MV-4-11 (cell line): ENCODE measurements at places on chromosomes 16 and 17.

- no peak for DNase-seq
Measured at GRCh38 chr17:17536702-17537101, 40.5 kb upstream of the RASD1 start.

- no peak for DNase-seq
Measured at GRCh38 chr17:34673516-34673915, 94.1 kb downstream of the TMEM132E start.

DNA sequence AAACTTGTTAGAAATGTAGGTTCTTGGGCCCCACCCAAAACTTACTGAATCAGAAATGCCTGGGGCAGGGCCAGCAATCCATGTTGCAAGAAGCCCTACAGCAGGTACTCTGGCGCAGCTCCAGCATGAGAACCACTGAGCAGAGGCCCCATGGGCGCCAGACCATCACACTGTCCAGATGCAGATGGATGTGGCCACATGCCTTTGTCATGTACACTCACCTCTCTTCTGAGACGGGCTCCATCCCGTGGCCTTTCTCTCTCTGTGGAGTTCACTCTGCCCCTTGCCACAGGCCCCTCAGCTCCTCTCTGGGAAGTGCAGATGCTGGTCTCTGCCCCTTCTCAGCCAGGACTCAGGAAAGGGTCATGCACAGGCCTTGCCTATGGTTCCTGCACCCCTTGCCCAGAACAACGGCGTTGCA, 2.3 kb upstream of the CCNF start:
- DNase-seq, result no peak

DNA sequence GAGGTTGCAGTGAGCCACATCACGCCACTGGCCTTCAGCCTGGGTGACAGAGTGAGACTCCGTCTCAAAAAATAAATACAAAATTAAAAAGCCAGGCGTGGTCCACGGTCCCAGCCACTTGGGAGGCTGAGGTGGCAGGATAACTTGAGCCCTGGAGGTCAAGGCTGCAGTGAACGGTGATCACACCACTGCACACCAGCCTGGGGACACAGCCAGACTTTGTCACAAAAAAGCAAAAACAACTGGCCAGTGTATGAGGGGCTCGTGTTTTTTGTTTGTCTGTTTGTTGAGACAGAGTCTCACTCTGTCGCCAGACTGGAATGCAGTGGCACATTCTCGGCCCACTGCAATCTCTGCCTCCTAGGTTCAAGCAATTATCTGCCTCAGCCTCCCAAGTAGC, 1.2 kb upstream of the UBB start:
- DNase-seq, result no peak

DNA sequence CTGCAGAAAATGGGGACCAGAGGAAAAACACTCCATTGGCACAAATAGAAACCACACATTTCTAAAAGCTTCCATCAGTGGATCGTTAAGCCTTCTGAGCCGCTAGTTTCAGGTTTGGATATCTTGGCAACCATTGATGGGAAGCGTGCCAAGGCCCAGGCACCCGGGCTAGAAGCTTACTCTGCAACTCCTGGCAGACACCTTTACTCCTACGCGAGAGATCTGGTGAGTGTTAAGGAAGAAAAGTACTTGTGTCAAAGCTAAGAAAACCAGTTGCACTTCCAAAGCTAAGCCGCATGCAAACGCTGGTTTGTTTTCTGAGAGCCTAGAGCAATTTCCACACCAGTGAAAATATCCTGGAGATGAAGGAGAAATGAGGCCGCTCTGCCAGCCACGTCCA, 472.4 kb downstream of the PMP22 start:
- DNase-seq, result no peak

GRCh38 chr17:78976907-78977680, 2.6 kb downstream of the LGALS3BP start:
- DNase-seq, result no peak

DNA sequence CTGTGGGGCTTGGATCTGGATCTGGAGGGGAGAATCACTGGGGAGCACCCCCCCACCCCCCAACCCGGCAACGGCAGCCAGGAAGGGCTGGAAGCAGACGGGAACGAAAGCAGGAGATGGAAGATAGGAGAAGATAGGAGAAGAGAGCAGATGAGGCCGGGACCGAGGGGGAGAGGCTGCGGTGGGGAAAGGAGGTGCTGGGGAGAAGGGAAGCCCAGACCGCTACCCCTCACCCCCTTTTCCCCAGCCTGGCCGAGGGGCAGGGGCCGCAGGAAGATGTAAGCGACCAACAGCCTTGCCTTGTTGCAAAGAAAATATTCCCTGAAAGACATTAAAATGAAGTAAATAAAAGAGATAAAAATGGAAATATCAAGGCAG, 26.8 kb upstream of the CBFA2T3 start:
- no peak for DNase-seq

- DNase-seq, result no peak
Measured at GRCh38 chr17:35245196-35245486, 2.3 kb downstream of the SLFN5 start.

- no peak for DNase-seq
Measured at GRCh38 chr17:79986411-79987186, 49.1 kb downstream of the TBC1D16 start.

DNA sequence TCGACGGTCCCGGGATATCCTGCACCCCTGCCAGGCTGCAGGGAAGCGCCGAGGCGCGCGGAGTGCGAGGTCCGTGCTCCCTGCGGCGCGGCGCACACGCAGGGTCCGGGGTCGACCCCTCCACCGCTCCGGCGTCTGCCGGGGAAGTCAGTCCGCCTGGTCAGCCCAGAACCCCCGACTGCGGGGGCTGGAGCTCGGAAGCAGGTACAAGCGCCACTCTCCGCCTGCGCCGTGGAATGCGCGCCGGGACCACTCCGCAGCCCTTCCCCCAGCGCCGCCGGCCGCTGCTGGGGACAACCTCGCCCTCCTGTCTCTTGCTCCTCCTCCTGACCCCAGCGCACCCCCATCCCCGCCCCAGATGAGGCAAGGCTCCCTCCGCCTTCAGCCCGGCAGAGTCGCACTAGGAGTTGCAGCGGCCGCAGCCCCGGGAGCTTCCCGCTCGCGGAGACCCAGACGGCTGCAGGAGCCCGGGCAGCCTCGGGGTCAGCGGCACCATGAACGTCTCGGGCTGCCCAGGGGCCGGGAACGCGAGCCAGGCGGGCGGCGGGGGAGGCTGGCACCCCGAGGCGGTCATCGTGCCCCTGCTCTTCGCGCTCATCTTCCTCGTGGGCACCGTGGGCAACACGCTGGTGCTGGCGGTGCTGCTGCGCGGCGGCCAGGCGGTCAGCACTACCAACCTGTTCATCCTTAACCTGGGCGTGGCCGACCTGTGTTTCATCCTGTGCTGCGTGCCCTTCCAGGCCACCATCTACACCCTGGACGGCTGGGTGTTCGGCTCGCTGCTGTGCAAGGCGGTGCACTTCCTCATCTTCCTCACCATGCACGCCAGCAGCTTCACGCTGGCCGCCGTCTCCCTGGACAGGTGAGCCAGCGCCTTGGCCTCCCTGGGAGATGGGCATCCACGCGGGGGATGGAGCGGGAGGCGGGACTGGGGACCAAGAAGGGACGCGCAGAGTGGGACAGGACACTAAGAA, at the start of gene GALR2:
TSS of gene GALR2 (plus strand) at position 392 of the 974 bp plus-strand sequence. CDS start at position 495, 103 bp downstream.
- DNase-seq, result peak; percentile 5

GRCh38 chr16:56042416-56042815, 148.9 kb upstream of the GNAO1 start:
- no peak for DNase-seq

DNA sequence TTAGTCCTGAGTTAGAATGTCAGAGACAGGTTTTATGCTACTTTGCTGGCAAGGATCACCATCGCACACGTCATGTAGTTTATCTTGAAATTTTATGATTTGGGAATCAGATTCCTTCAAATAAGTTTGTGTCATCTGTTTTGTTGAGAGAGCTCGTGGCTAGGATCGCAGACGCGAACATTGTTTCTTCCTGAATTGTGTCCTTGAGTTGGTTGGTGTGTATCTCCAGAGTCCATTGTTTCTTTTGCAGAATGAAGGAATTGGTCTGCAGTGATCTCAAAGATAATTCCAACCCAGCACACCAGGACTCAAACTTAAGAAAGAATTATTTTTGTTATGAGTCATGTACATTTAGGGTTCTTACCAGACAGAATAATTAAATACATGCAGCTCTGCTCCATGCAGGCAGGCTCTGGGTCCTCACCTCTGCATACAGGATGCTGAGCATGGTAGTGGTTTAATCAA, 51.6 kb downstream of the PRKCA start:
- no peak for DNase-seq

DNA sequence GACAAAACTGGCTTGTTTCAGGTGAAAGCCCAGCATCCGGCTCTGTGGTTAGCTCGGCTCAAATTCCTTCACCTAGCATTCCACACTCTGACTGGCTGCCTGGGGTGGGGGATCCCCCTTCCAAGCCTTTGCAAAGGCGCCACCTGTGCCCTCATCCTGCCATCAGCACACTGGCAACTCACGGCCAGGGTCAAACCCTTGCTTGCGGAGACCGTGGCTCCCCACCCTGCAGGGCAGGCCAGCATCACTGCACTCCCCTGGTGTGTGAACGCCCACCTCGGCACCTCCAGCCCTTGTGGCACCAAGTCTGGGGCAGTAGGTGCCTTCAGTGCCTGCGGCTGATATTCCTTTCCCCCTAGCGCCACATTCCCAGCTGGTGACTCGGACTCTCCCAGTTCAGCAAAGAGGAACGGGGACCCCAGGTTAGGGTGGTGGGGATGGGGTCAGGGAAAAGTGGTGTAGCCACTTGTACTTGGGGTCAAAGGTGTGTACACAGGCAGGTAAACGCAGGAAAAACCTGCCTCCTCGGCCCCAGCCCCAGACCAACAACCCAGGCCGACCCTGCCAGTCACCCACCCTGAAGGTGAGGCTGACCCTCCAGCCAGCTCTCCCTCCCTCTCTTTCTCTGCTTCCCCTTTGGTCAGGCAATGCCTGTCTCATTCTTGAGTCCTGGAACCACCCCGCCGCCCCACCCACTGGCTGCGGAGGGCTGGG, 1.1 kb downstream of the FLII start:
- DNase-seq, result peak; percentile 65

GRCh38 chr16:71746442-71747046, 22.0 kb upstream of the PHLPP2 start:
- DNase-seq, result peak; percentile 20

DNA sequence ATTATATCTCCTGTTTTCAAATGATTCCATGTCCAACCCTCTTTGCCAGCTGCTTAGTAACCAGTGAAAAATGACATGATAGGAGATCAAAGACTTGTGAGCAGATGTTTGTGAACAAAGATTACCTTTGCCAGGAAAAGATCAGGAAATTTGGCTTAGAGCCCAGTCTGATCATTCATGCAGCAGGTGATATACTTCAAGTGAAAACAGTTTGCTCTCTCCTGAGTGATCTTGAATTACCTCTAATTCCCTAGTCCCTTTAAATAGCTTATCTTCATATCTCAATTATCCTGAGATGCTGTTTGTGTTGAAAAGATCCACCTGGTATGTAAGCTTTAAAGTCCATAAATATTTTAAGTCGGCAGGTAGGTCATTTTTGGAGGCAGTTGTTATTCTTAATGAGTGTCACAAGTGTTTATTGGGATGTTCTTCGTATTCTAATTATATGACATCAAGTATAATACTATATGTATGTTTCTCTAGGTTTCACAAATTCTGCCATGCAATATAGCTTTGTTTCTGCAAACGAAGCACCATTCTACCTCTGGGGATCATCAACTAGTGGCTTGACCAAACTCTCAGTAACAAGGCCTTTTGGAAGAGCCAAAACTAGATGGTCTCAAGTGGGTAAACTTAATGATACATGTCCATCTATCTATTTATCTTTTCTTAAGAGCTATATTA, 13.2 kb upstream of the VPS35L start:
- no peak for DNase-seq

GRCh38 chr17:50785126-50785525, 17.8 kb upstream of the ANKRD40CL start:
- no peak for DNase-seq

DNA sequence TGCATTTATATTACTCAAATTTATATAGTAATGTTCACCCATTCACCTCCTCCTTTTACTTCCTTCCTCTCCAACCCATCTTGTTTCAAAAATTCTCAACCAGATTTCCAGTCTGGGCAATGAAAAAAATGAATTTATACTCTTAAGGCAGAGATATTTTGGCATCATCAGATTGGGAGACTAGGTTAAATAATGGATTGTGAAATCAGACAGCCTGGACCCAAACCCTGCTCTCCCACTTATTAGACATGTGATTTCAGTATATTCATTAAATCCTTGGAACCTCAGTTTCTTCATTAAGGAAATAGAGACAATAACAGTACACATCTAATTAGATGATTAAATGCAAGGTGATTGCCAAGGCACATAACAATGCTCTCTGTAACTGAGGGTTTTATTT, 7.8 kb downstream of the ACSM1 start:
- no peak for DNase-seq

GRCh38 chr17:65265276-65265675, 128.1 kb downstream of the RGS9 start:
- DNase-seq, result no peak

DNA sequence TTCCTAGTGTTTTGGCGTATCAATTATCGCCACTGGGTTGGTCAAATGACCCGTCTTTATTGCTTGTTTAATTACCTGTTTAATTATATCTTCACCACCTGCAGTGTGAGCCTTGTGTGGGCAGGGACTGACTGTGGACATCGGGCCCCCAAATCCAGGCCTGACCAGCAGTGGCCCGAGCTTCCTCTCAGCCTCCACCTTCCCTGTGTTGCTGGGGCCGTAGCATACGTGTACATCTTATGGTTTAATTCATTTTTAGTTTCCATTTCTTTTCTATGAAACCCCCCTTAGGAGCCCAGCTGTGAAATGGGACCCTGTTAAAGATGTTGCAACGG, 1.2 kb upstream of the LMF1 start:
- DNase-seq, result no peak

- no peak for DNase-seq
Measured at GRCh38 chr16:76532188-76532973, 255.2 kb downstream of the CNTNAP4 start.

DNA sequence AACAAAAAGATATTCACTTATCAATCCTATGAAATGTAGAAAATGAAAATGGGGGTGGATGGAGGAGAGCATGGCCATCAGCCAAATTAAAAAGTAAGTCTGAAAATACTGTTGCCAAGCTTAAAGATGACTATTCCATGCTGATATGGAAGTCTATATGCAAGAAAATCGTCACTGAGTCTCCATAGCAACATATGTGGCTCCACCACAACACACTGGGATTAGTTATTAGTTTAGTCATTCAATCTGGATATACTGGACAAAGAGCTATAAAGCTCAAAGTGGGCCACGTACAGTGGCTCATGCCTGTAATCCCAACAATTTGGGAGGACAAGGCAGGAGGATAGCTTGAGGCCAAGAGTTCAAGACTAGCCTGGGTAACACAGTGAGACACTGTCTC, 24.7 kb upstream of the PSMD7 start:
- no peak for DNase-seq

GRCh38 chr16:74936902-74937560, 47.9 kb downstream of the WDR59 start:
- peak; percentile 92 for DNase-seq

GRCh38 chr16:8878523-8878911, 3.6 kb upstream of the LITAFD start:
- no peak for DNase-seq

- no peak for DNase-seq
Measured at GRCh38 chr16:51898872-51899271, 648.1 kb downstream of the TOX3 start.

- DNase-seq, result no peak
Measured at GRCh38 chr16:20369452-20370054, 17.0 kb upstream of the UMOD start.

- no peak for DNase-seq
Measured at GRCh38 chr16:89946515-89946914, 2.0 kb upstream of the DEF8 start.

- DNase-seq, result no peak
Measured at GRCh38 chr17:48722201-48722907, at the start of gene PRAC1. Gene PRAC1, minus strand, starts transcription at chr17:48722518. Its CDS starts 126 bp downstream, at chr17:48722392.
